ENCODE measurements at places on chromosomes 3 and 15.
A peak's percentile ranks its signal among the peaks of the same experiment; 100 is the strongest.

DNA sequence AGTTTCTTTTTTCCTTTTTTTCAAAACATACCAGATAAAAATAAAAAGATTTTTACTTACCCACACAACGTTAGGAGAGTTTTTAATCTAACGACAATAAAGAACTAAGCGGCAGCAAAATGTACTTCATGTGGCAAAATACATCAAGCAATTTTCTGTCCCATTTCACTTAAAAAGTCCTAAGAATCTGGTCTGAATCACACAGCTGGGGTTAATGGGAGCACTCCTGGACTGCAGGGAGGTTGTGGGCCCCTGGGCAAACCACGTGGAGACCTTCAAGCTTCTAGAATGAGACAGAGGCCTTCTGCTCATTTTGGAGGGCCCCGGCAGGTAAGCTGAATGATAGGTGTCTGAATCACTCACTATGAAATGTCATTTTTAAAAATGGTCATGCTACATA lies 193.8 kb downstream of the RORA start:
- DNase-seq: no peak

DNA sequence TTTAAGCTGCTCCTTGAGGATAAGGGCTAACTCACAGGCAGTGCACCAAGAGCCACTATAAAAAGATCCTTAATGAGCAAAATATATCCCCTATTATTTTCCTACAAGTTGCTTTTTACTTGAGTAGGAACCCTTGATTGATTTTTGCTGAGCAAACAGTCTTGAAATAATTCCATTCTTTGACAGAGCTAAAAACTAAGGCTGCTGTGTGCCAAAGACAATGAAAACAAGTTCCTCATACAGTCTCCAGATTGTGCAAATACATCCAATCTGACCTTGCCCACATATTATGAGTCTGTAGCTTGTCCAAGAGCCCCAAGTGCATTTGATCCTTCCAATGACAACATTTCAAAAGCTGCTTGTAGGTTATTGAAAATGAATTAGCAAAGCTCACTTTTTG lies 15.0 kb downstream of the PRKAR2A start:
- DNase-seq: no peak

GRCh38 chr3:55440104-55440708 lies 46.9 kb downstream of the WNT5A start:
- DNase-seq: no peak

DNA sequence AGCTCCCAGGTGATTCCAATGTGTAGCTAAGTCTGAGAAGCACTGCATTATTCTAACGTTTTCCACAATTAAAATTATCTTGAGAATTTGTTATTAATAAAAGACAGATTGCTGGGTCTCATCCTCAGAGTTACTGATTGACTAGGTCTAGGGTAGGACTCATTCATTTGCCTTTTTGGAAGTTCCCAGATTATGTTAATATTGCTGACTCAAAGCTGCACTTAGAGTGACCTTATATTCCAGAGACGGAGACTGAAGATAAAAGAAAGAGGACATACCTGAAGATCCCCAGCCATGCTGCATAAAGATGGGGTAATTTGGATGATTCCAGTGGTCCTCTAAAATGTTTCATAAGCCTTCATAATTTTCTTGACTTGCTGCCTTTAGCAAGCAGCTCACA lies 81.8 kb downstream of the PLSCR2 start:
- no peak for DNase-seq

GRCh38 chr3:38586546-38587520 lies 62.7 kb downstream of the SCN5A start:
- DNase-seq: no peak

GRCh38 chr3:102941786-102942185 lies 507.0 kb downstream of the ZPLD1 start:
- DNase-seq: no peak

- DNase-seq: peak; percentile 6
These were observed 921.0 kb upstream of the ROBO1 start for GRCh38 chr3:80688814-80689213.

- no peak for DNase-seq
These were observed 18.6 kb downstream of the POMGNT2 start for GRCh38 chr3:43087249-43087776.

GRCh38 chr3:10883478-10884234 lies 67.6 kb downstream of the SLC6A11 start:
- no peak for DNase-seq

DNA sequence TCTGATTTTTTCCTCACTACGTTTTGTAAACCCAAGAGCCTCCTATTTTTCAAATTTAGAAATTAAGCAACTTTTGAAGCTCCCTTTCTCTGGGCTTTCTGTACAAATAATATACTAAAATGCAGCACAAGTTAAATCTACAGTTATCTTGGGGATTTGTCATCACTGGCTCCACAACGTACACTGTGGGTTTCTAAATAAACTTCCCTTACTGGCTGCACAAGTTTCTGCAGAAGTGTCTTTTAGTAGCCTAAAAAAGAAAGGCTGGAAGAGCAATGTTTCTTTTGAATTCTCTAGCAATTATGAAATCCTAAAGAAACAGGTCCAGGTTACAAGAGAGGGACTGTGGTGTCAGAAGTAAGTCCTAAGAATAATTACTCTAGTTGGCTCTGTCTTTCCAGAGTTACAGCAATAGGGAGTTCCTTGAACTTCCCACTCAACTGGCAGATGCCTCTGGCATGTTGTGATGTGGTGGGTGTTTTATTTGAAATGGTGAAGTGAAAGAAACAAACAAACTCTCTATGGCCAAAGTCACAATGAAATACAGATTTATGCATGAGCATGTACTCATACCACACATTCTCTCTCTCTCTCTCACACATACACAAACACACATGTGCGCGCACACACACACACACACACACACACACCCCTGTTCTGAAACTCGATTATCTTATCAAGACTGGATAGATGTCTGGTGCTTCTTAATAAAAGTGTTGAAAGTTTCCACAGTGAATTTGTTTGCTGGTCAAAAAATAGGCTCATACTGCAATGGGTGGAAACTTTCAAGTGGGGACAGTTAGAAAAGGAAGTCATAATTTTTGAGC lies 198.2 kb downstream of the SSR3 start:
- no peak for DNase-seq

GRCh38 chr15:92848852-92849598 lies 51.1 kb upstream of the CHD2 start:
- no peak for DNase-seq

DNA sequence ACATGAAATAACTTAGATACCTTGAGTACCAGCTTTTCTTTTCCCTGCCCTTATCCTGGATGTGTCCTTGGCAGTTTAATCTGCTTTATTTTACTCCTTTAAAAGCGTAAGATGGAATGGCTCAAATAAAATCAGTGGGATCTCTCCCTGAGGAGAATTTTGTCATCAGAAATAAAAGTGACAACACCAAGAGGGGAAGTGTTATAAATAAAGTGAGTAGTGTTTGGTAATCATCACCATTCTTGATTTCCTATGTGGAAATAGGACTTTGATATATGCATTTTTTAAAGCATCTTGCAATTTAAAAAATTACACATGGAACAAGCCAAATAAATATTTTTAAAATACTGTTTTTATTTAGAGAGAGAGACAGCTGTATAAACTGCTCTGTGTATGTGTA lies 76.5 kb downstream of the MBNL1 start:
- no peak for DNase-seq

GRCh38 chr3:128267541-128267940 lies 114.3 kb downstream of the EEFSEC start:
- DNase-seq: no peak

DNA sequence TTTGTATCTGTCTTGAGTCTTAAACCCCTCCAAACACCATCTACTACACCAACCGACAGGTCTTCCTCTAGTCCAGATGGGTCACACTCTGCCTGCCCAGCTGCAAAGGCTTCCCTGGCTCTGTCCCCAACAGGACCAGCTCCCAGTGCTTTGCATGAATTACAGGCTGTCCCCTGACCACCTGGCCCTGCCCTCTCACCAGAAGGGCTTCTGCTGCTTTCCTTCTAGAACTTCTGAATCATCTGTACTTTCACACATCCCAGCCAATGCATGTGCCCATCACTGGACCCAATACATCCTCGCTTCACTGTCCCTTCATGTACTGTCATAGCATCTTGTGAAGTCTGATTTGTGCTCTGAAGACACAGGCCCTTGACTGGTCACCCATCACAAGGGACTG lies 53.6 kb downstream of the HOMER2 start:
- no peak for DNase-seq

DNA sequence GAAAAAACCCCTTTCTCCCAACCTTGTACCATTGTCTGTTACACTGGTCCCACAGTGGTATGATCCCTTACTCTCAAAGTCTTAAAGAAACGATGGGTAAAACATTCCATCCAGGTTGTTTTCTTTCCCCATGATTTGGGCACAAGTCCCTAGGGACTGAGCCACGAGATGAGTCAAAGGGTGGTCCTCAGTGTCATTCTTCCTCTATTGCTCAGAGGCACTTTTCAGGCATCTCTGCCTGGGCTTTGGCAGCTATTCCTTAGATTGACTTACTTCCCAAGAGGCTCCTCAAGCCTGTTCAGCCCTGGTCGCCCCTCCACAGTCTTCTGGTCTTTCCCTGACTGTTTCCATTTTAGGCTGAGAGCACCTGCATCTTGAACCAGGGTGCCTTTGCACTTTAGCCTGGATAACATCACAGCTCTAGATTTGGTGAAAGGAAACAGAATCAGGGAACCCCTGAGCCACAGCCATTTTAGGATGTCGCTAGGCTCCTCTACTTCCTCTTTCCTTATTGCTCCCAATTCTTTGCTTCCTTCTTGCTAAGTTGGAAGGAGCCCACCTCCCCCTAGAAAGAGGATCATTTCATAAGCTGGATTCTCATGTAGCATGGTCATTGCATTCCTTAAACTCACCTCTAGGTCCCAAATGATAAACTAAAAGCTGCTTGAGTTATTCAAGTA lies 131.0 kb upstream of the TPRG1 start:
- DNase-seq: no peak

DNA sequence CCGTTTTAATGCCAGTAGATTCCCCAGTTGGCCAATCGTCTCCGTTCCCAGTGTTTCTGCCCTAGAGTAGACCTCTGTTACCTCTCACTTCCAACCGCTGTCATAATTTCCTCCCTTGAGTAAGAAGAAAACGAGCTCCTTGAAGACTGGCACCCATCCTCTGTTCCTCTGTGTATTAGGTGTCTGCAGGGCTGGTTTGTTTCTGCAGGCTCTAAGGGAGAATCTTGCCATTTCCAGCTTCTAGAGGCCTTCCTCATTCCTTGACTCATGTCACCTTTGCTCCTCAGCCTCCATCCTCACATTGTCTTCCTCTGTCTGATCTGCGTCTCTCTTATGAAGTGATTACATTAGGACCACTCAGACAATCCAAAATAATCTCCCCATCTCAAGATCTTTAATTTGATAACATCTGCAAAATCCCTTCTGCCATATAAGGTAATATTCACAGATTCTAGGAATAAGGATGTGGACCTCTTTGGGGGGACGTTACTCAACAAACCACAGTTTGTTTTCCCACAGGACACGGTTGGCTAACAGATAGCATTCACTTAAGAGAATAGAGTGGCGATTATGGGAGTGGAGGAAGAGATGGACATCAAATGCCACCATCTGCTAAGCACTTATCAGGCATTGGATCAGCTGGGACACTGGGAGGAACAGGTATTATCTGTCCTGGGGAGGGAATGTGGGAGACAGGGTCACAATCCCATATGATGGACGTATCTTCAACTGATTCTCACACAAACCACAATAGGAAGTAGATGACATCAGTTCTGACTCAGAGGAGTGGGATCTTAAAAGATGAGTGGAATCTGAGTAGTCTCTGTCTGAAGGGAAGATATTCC lies 17.1 kb downstream of the ARHGAP31 start:
- no peak for DNase-seq

GRCh38 chr3:129623447-129624118 lies 17.1 kb upstream of the PLXND1 start:
- DNase-seq: no peak

DNA sequence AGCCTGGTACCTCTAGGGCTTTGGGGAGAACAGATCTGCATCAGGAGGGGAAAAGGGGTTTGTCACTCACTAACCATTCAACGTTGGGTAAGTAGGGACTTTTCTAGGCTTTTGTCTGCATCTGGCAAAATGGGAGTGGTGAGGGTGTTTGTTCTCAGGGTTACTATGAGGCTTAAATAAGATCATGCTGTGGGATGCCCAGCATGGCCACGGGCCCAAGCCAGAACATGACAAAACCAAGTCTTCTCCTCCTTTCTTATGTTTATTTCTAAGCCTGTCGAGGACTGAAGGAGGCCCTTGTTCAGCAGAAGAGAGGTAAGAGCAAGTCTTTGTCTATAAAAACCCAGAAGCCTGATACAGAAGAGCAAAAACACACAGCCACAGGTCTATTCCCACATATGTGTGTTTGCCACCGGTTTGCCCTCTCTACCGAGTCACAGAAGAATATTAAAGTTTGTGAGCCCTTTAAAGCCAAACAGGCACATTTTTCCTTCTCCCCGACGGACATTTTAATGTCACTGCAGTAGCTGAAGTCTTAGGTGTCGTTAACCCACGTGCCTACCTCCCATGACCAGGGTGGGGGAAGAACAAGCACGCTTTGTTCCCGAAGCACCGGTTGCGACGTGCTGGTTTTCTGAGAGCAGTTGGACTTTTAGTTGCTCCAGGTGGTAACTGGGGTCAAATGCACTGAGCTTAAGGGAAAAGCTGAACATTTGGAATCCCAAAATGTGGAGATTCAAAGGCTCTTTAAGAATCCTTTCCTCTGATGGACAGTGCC lies 72.1 kb downstream of the NOX5 start:
- no peak for DNase-seq

DNA sequence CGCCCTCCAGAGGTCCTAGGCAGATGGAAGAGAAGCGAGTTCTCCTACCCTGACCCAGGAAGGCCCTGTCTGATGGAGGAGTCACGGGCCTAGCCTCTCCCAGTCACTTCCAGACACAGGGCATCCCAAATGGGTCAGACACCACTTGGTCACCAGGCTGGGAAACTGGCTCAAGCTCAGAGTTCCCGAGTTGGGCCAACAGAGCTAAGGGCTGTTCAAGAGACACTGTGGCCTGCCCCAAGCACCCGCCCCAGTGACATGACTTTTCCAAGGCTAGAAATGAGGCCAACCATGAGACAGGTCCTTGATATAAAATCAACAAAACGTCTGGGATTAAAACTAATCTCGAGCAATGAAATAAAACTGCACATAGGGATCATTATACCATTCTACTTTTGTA lies 113.8 kb downstream of the IQSEC1 start:
- no peak for DNase-seq

DNA sequence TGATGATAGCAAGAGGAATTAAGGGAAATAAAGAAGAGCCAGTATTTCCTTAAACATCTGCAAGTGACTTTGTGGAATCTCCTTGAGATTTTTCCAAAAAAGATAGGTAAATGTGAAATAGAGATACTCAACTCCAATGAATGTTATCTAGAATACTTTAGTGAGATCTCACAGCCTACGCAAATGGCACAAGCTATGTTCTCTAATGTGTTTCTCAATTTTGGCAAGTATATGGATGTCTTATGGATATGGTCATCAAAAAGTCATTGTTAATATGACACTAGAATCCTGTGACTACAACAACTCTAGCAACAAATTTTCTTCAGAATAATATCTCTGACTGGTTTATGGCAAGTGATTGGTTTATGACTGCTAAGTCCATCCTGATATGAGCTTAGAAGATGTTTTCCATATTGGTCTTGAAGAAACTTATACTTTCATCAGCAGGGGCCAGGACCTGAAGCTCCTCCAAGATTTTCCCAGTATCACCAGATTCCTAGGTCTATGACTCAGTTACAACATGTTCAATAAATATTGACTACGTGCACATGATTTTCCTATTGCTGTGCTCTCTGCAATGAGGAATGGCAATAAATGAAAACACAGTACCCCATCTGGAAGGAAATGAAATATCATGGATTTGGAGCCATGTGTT lies 170.9 kb upstream of the THBS1 start:
- DNase-seq: no peak

Data from NCI-H748 treated with DMSO at 0.1 percent for 48 hours (cell line).